ENCODE measurements at places on chromosomes 7 and 10. TPM values are rescaled to one million over a fixed set of nuclear protein-coding genes. Genes with fewer than 3 reads are reported as not detected.

- no peak for DNase-seq
Observed at GRCh38 chr10:17134737-17135260, 5.2 kb upstream of the CUBN start.

- DNase-seq = no peak
Observed at GRCh38 chr10:114550756-114551635, 107.1 kb downstream of the ABLIM1 start.

DNA sequence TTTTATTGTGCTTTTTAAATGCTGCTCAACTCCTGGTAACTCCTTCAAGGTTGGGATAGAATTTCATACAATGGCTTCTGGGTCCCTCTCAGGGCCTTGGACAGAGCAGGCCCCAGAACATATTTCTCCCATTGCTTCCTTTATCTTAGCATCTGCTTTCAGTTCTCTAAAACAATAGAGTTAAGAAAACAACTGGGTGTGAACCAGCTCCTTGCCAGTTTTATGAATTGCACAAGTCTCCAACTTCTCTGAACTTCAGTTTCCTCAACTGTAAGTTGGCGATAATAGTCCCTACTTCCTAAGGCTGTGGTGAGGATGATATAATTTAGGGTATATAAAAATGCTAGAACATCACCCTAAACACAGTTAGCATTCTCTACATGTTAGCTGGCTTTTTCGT is 77.0 kb upstream of the INHBA start:
- DNase-seq = no peak

DNA sequence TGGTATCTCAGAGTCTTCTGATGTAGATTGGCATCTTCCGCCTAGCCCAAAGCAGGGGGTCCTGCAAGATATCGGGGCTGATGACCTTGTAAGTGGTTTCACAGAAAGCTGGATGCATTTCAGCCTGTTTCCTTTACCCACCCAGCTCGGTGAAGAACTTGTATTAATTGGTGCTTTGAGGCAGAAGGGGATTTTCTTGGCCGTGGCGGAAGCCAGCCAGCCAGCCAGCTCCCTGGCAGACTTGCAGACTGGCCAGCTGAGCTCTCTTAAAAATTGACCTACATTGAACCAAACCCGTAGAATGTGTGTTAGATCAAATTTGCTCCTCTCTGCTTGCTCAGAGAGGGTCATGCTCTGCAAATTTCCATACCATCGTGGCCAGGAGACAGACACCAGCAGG is 218.4 kb downstream of the ADAM12 start:
- no peak for DNase-seq

GRCh38 chr7:101197991-101198390 is 2.8 kb downstream of the MOGAT3 start:
- DNase-seq = no peak

DNA sequence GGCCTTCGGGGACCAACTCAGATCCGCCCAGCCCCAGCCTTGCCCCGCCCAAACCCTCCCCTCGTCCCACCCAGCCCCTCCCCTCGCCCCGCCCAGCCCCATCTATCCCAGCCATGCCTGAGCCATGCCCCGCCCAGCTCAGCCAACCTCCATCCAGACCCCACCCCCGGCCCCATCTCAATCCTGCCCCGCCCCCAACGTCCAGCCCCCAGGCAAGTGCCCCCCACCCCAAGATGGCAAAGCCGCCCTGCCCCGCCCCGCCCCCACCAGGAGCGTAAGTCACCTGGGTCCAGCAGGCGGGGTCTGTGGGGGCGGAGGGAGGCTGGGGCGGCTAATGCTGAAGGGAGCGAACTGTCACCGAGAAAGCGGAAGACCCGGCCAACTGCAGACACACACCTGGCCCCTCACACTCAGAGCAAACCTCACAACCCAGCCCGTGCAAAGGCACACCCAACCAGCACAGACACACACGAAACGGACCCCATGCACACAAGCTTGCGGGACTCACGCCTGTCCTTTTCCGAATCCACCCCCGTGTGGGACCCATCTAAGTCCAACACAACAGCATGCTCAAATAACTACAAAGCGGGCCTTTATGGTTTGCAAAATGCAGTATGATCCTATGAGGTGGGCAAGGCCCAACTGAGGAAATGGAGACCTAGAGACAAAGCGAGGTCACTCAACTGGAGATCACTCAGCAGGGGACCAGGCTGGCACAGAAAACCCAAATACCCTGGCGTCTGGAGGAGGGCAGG is 11.5 kb upstream of the OGA start:
- DNase-seq = peak; percentile 85

DNA sequence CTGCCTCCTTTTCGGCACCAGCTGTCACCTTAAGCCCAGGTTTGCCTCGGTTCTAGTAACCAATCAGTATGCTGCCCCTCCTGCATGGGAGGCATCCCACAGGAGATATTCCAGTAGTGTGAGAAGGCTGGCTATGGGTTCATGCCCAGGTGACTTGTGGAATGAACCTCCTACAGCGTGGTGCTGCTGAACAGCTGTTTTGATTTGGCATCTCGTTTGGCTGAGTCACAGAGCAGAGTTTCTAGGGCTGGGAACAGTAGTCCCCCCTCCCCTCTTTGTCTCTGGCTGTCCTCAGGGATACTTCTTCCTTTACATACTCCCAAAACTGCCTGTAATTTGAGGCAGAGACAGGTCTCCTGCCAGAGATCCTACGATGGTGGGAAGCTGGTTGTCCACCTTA is 16.1 kb downstream of the R3HCC1L start:
- DNase-seq = no peak

LGI1 gene
- total RNA-seq = not detected

EN2 gene
- not detected for total RNA-seq

BMPER gene
- not detected for total RNA-seq

ICA1 gene
- total RNA-seq = not detected

Measured in CD8-positive, alpha-beta T cell (primary cell).